ENCODE measurements at places on chromosomes 2 and 18.

DNA sequence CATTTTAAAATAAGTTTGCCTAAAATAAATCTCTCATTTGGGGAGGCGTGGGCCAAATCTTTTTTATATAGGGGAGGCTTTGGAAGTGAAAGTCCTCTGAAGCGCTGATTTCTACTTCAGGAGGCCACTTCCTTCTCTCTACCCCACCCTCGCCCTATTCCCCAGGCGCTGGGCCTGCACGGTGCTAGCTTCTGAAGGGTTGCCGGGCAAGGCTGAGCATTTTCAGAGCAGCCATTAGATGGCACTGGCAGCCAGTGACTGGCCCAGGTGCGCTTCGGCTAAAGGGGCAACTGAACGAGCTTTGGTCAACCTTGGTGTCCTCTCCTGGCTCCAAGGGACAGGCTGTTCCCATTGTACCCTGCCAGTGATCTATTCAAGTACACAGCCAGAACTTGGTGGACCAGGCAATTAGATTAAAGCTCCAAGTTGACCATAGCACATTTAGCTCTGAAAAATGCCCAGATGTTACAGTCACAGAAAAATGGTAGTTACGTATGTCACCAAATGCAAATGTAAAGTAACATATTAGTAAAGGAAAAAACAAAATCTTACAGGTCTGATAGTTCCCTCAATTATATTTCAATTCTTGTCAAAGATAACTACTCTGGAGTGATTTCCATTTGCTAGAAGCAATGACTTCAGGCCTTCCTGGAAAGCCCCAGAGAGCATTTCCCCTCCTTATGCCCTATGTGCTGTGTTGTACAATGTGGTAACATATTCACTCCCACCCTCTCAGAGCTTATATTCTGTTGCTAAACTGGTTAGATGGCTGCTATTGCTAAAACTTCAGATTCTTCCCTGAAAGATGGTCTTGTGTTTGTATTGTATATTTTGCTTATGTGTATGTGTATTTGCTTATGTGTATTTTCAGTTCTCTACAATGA, 2.1 kb downstream of the POMC start:
- peaks cover 42% of the 10 kb centered on the region for H3K27me3 ChIP-seq
- no peaks in the 10 kb centered on the region for H3K4me1 ChIP-seq
- H3K4me3 ChIP-seq: no peak overlapping the region

DNA sequence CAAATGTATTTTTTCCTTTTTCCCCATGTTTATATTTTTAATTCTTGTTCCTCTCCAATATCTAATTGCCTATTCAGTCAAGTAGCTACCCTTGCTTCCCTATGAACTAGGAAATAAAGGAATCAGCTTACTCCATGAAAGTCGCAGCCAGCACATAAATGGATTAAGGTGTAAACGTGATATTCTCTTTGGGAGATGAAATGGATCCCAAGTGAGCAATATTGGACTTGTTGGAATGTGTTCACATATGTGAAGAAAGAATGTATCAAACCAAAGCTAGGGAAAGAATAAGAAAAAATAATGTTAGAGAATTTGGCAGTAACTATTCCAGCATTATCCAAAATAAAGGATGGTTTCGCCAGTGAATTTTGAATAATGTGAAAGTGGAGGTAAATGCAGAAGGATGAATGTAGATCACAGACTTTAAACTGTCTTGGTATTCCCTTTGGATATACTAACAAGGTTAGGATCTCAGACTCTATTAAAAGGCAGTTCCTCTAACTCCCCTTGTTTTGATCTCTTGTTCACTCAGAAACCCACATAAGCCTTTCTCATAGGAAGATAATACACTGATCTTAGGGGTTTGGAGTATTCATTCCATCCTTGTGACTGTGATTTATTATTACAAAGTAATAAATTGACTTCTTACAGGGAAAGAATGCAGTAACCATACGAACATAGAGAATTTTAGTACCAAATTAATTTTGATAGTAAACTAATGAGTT, 208.1 kb downstream of the BABAM2 start:
- DNase-seq: no peak
- no peak overlapping the region for H3K27ac ChIP-seq
- no peaks in the 10 kb centered on the region for H3K4me1 ChIP-seq
- no peaks in the 10 kb centered on the region for H3K27me3 ChIP-seq

DNA sequence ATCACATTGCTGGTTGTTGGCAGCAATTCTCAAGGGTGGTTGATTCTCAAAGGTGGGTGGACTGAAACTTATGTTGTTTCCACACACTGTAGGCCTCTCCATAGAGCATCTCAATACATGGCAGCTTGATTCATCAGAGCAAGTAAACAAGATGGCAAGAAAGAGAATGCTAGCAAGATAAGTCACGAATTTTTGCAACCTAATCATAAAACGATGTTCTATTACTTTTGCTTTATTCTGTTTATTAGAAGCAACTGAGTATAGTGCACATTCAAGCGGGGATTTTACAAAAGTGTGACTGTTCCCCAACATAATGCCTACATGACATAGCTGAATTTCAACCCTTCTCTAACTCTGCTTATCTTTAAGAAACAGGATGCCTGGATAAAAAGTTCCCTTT, 136.2 kb downstream of the CCDC178 start:
- no peaks in the 10 kb centered on the region for H3K36me3 ChIP-seq
- no peak overlapping the region for H3K27ac ChIP-seq

GRCh38 chr2:54845514-54845913, 122.1 kb downstream of the EML6 start:
- DNase-seq: no peak
- H3K27me3 ChIP-seq: no peaks in the 10 kb centered on the region
- H3K4me3 ChIP-seq: no peak overlapping the region
- no peaks in the 10 kb centered on the region for H3K4me1 ChIP-seq
- H3K27ac ChIP-seq: no peak overlapping the region

DNA sequence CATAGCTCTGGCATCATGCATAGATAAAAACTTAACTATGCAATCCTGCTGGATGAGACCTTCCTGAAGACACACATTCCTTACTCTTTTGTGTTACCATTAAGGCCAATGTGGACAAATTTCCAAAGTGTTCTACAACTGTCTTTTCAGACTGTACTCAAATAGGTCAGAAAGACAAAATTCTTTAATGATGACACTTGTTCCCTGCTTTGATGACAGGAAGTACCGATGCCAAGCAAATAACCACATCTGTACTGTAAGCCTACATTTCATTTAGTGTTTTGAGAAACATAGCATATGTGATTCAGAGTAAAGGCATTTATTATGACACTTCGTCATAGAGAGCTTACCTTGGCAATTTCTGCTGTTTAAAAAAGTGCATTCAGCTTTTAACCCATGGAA, 55.0 kb downstream of the PMAIP1 start:
- H3K27me3 ChIP-seq: no peaks in the 10 kb centered on the region
- DNase-seq: no peak
- H3K4me3 ChIP-seq: no peak overlapping the region
- no peaks in the 10 kb centered on the region for H3K4me1 ChIP-seq
- H3K36me3 ChIP-seq: no peaks in the 10 kb centered on the region

DNA sequence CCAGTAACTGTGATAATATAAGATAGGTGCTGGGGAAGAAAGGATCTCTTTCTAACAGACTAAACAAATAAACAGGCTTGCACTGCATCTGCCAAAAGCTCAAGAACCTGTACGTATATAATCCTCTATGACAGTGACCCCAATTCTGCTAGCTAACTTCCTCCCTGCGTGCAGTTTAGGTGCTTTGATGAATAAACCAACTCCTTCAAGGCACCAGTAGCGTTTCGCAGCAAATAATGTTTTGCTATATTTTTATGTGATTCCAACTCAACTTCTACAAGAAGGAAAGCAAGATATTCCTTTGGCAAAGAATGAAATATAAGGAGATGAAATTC, 135.5 kb upstream of the CHAC2 start:
- H3K27me3 ChIP-seq: no peaks in the 10 kb centered on the region
- no peak overlapping the region for H3K27ac ChIP-seq
- no peaks in the 10 kb centered on the region for H3K36me3 ChIP-seq
- H3K4me3 ChIP-seq: no peak overlapping the region
- H3K4me1 ChIP-seq: no peaks in the 10 kb centered on the region

Data from endodermal cell (in vitro differentiated cells).